ENCODE measurements at places on chromosomes 7 and 10.

- peak; percentile 7 for DNase-seq
Observed at GRCh38 chr10:117167346-117167788, 29.3 kb upstream of the VAX1 start.

DNA sequence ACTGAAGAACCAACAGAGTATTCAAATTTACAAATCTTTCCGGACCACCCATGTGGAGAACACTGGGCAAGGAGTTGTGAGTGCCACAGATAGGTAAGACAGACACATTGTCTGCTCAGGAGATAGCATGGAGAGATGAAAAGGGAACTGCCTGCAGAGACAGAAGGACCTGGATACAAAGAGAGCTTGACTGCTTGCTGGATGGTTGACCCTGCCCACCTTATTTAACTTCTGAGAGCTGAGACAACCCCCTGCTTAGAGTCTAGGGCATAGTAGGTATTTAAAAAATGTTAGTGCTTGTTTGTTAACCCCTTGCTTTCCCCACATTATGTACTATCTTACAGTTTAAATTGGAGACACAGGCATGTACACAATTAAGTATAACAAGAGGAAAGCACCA lies 314.1 kb downstream of the THSD7A start:
- no peak for DNase-seq

- DNase-seq: no peak
Observed at GRCh38 chr10:99366666-99367065, 37.5 kb downstream of the CNNM1 start.

DNA sequence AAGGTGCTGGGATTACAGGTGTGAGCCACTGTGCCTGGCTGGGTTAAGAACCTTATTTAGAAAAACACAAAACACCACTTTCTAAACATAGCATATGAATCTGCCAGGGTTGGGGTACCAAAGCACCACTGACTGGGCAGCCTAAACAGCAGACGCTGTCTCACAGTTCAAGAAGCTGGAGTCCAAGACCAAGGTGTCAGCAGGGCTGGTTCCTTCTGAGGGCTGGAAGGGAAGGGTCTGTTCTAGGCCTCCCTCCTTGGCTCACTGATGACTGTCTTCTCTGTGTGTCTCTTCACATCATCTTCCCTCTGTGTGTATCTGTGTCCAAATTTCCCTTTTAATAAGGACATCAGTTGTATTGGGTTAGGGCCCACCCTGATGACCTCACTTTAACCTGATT lies 49.6 kb downstream of the HIPK2 start:
- no peak for DNase-seq

DNA sequence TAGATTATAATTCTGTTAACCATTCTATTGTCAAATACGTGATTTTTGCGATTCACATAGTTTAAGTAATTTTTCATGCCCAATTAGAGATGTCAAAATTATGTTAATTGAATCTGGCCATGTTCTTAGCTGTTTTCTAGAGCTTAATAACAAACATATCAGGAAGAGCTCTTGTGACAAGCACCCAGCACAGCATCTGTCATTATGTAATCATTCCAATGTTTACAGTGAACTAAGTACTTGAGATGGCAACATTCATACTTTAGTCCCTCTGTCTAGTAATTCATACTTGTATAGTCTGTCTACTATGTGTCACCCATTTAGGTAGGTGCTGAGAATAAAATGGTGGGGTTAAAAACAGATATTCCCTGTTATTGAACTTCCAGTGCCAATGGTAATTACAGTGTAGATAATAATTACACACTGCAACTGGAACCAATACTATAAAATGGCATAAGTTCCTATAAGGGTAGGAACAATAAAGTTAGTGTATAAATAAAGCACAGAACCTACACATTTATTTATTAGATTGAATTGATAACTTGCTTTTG lies 55.2 kb downstream of the ZEB1 start:
- no peak for DNase-seq

DNA sequence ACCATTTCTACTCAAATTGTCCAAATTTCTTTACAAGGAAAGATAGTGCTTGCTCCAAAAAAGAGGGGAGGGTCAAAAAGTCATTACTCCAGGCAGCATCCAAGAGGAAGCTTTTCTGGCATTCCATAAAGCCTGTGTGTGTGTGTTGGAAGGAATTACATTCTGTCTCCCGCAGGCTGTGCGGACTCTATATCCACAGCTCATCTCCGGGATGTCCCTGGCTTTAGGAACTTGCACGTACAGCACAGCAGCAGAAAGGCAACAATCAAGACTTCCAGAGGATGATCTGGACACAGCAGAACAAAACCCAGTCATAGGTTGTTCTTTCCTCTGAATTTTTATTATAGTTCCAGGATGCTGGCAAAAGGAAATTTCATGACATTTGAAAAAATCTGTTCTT lies 94.8 kb downstream of the ITIH5 start:
- DNase-seq: no peak

DNA sequence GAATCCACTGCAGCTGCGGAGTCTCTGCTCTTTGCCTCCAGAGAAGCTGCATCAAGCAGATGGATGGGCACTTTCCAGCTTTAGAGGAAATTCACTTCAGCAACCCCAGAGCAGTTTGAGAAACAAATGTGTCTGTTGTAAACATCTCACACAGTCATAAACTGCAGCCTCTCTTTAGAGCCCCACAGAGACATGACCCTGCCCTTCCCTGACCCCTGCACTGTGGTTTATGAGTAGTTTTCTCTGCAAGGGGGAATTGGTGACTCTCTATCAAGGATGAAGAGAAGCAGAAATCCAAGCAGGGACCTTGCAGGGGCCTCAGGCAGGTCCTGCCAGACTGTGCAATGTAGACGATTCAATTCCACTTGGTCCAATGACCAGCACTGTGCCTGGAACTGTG lies 160.2 kb downstream of the SH2D4B start:
- no peak for DNase-seq

- DNase-seq: no peak
Observed at GRCh38 chr7:46707973-46708372, 786.9 kb upstream of the IGFBP3 start.

GRCh38 chr7:69739931-69740431 lies 141.7 kb downstream of the AUTS2 start:
- DNase-seq: no peak

GRCh38 chr10:126104767-126105166 lies 208.4 kb downstream of the FANK1 start:
- DNase-seq: no peak
